Tibial artery (tissue), 4 donors: ENCODE measurements at places on chromosomes 16 and 17.

DNA sequence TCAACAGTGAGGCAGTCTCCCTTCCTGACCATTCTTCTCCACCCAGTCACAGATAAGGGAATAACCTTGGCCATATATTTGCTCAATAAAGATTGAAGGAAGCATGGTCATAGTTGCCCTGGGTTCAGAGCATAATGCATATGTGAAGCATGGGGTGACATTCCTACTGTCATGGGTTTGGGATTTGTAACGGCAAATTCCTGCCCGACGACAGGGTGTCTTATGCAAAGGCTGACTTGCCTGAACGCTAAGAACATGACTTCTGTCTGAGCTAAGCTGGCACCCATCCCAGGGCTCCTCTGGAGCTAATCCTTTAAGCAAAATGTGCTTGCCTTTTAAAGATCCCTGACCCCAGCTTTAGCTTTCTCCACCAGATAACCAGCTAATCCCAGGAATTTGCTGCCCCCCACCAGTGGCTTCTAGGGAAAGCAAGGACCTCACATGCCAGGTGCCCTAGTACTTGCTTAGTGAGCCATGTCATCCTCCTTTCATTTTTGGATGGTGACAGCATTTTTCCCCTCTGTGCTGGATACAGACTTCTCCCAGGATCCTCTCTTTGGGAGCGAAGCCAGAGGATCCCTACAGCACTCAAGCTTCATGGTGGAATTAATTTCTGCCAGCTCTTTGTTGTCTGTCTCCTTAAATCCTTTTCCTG lies 11.7 kb downstream of the SLC7A6OS start:
- peak; percentile 58 for DNase-seq

GRCh38 chr17:28949185-28950016 lies 1.9 kb downstream of the PHF12 start:
- peak; percentile 69 for DNase-seq

GRCh38 chr17:55069983-55070529 lies 101.5 kb downstream of the STXBP4 start:
- no peak for DNase-seq

- DNase-seq = peak; percentile 66
Measured at GRCh38 chr16:66904846-66905632, 13.6 kb downstream of the CDH16 start.

GRCh38 chr16:17574256-17574655 lies 103.5 kb upstream of the XYLT1 start:
- DNase-seq = no peak

GRCh38 chr17:36723459-36724025 lies 122.2 kb downstream of the MRM1 start:
- DNase-seq = no peak

GRCh38 chr17:62193249-62193648 lies 128.2 kb upstream of the MED13 start:
- no peak for DNase-seq

DNA sequence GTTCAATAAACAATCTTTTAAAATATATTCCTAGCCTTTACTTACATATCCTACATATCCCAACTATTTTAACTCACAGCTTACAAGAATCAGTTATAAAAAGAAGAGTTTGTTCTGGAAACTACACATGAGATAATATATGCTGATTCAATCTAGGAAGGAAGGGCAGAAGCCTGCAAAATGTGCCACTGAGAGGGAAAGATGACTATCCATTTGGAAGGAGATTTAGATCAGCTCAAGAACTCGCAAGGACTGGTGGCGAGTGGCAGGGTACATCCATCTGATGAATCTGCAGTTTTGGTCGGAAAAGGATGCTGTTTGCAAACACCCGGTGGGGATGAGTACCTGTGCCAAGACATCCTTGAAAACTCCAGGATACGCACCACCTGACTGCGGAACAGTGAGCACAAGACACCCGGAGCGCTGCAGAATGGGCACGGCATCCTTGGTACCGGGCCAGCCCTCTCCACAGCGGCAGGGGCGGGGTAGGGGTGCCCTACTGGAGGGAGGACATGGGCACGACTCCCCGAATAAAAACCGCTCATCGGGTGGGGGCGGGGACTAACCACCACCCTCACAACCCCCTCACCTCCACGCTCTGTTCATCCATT lies 723 bp downstream of the TRIM37 start:
- DNase-seq = peak; percentile 79

DNA sequence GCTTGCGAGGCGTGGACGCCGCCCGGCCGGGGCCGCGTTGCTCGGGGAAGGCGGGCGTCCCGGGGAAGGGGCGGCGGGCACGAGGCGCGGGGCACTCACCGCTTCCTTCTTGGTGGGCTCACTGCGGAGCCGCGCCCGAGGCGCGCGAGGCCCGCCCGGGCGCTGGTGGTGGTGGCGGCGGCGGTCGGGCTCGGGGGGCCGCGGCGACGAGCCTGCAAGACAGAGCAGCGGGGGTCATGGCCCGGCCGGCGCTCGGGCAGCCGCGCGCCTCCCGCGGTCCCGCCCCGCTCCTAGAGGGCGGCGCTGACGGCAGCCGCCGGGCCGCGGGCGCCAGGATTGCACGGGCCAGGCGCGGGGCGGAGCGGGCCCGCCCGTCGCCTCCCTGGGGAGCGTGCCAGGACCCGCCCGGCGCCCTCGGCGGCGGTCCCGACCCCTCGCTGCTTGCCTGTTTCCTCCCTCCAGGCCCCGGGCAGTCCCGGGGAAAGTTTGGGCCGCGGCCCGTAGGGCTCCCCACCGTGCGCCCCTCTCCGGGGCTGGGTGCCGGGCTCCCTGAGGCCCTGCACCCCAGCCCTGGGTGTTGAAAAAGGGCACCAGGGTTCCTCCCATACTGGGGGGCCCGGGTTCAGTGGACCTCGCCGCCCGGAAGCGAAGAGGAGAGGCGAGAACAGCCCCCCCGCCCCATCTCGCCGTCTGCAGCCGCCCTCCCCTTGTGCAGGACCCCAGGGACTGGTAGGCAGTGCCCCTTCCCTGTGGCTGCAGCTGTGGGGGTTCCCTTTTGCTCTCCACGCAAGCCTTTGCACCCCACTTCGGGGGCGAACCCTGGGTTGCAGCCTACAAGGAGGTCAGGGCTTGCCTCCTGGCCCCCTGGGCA lies at the start of gene C16orf74:
Gene C16orf74 (minus strand): TSS at position 270 of the 871 bp plus-strand sequence. CDS start 15,879 bp downstream, outside the sequence.
- no peak for DNase-seq

DNA sequence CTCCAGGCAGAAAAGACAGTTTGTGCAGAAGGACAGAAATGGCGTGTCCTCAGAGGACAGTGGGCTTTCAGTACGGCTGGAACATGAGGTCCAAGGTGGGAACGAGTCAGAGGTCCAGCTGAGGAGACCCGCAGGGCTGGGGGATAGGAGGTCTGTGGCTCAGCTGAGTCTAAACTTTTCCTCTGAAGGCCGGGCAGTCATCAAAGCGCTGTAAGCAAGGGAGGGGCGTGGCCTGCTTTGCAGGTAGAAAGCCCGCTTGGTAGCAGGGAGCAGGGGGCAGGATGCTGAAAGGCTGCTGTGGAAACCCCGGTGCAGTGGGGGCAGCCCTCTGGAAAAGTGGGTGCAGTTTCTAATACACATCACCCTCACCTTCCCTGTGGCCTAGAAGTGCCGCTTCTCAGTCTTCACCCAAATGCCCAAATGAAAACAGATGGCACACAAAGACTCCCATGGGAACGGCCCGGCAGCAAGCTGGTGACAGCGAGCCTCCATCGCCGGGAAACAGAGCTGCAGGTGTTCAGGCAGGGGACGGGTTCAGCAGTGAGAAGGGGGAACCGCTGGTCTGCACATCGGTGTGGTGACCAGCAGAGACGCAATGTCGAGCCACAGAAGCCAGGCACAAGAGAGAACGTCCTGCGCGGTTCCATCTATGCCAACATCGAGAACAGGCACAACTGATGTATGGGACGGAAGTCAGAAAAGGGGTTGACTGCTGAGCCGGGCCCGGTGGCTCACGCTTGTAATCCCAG lies 12.2 kb upstream of the OSGIN1 start:
- DNase-seq = no peak

GRCh38 chr16:86752582-86753175 lies 174.3 kb downstream of the FOXL1 start:
- peak; percentile 54 for DNase-seq

GRCh38 chr17:10072086-10072485 lies 126.3 kb downstream of the GAS7 start:
- no peak for DNase-seq

- DNase-seq = no peak
Measured at GRCh38 chr17:47850692-47851573, at the start of gene SP6. SP6 (minus strand) TSS chr17:47851163; CDS start chr17:47848429, 2,734 bp downstream.

GRCh38 chr17:63279498-63280230 lies 166.4 kb downstream of the CYB561 start:
- no peak for DNase-seq

GRCh38 chr17:18187821-18188761 lies 4.5 kb downstream of the ALKBH5 start:
- no peak for DNase-seq

DNA sequence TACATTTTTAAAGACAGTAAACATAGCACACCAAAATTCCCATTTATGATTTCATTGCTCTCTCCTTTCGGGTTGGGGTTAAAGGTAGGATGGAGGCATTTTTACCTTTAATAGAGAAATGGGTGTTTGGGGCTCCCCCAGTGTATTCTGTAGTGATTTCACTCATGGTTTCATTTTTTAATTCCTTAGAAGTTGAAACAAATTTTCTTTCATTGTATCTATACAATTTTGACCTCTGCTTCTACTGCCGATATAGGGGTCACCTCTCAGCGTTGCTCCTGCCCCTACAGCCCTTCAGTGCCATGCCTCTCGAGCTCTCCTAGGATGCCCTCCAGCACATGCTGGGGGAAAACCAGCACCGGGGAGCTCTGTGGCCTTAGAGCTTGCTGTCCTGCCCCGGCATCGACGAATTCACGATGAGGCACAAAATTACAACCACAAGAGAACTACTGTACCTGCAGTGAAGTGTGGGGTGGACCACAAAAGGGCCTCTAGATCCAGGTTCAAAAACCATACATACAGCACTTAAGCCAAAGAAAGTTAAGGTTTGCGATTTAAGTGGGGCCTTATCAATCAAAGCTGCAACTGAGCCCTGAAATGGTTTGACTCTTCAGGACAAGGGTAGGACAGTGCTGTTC lies 39.3 kb downstream of the LITAFD start:
- no peak for DNase-seq

- DNase-seq = no peak
Measured at GRCh38 chr17:37110746-37111145, 162.0 kb downstream of the AATF start.

- no peak for DNase-seq
Measured at GRCh38 chr16:68506331-68507053, 32.6 kb upstream of the ZFP90 start.

DNA sequence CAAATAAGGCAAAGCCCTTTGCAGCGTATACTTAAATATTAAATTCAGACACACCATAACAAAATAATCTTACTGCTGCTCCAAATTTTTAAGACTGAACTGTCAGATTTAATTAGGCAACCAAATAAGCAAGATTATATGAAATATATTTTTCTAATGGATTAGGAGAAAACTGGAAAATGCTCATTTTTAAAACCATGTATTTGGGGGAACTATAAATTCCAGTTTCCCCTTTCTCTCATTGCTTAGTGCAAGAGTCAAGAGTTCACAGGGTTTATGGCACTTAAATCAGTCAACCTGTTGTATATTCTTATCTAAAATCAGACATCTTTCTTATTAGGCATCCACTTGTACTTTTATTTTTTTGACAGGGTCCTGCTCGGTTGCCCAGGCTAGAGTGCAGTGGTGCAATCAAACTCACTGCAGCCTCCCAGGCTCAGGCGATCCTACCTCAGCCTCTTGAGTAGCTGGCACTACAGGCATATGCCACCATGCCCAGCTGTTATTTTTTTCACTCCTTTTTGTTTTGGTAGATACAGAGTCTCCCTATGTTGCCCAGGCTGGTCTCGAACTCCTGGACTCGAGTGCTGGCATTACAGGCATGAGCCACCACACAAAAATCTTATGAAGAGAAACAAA lies 2.1 kb upstream of the KANSL1 start:
- no peak for DNase-seq

DNA sequence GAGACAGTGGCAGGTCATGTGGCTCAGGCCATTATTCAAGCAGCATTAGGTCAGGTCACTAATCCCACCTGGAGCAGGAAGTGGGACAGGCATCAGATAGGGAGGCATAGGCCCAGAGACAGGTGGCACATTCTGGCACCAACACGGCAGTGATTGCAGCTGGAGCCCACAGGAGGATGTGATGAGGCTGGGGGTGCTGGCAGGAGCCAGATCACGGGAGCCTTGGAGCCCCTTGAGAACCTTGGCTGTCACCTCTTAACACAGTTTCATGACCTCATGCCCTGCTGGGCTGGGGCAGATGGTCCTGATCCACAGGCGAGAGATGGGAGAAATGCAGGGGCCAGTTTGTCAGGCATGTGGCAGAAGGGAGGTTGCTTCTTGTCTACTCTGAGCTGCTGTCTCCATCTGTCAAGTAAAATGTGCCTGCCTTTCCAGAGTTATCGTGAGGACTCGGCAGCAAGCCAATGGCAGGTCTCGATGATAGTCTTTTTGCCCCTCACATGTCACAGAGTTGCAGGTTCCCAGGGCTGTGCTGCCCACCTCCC lies 109.6 kb downstream of the CLEC16A start:
- no peak for DNase-seq

- DNase-seq = no peak
Measured at GRCh38 chr17:29178750-29179231, 1.4 kb downstream of the MYO18A start.

- peak; percentile 41 for DNase-seq
Measured at GRCh38 chr17:44887971-44888954, 11.0 kb downstream of the EFTUD2 start.

GRCh38 chr16:22710326-22710725 lies 103.6 kb upstream of the HS3ST2 start:
- no peak for DNase-seq

GRCh38 chr17:49259663-49260010 lies 29.1 kb upstream of the PHOSPHO1 start:
- no peak for DNase-seq

DNA sequence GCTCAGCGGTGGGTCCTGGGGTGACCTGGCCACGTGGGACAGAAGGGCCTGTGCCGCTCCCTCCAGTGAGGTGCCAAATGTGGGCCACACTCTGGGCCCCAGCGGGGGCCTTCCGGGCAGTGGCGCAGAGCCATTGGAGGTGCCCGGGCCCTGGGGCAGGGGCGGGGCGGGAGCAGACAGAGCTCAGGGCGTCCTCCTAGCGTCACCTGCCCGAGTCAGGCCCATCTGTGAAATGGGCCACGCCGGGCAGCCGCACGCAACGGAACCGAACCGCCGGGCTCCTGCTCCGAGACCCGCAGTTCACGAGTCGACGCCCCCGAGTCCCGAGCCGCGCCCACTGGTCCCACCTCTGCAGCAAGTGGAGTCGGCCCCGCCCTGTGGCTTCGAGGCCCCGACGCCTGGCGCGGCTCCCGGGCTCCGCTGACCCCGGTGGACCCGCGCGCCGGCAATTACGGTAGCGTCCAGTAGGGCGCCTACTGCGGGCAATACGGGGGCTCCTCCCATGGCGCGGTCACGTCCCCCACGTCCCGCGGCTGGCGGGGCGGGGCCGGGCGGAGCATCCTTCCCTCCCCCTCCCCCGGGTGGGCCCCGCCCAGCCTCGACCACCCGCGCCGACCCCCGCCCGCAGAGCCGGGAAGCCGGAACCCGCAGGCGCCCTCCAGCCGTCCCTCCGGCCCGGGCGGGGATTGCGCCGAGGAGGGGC lies 1.9 kb downstream of the SLC16A3 start:
- DNase-seq = peak; percentile 78

GRCh38 chr17:67359960-67360791 lies 6.2 kb downstream of the PSMD12 start:
- no peak for DNase-seq
